PC-3 (cell line): ENCODE measurements at places on chromosomes 1 and 21.

- DNase-seq: no peak
Measured at GRCh38 chr21:37237346-37237745, 29.8 kb downstream of the VPS26C start.

- DNase-seq: peak; percentile 40
Measured at GRCh38 chr1:145983206-145983675, 13.1 kb downstream of the TXNIP start.

- DNase-seq: no peak
Measured at GRCh38 chr1:181592255-181592859, 109.0 kb downstream of the CACNA1E start.

DNA sequence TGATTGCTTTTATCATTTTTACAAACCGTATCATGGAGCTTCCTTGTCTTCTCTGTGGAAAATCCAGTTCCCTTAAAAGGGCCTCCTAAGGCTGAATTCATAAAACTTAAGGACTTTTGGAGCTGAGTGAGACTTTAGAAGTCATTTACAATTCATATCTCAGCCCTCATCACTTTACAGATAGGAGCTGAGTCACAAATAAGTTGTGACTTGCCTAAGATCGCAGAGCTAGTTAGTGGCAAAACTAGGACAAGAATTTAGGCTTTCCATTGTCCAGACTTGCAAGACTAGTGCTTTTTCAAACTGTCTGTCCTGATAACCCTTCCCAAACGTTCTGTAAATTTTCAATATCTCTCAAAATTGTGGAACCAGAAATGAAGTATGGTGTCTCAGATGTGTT lies 37.3 kb downstream of the C1orf21 start:
- DNase-seq: no peak

DNA sequence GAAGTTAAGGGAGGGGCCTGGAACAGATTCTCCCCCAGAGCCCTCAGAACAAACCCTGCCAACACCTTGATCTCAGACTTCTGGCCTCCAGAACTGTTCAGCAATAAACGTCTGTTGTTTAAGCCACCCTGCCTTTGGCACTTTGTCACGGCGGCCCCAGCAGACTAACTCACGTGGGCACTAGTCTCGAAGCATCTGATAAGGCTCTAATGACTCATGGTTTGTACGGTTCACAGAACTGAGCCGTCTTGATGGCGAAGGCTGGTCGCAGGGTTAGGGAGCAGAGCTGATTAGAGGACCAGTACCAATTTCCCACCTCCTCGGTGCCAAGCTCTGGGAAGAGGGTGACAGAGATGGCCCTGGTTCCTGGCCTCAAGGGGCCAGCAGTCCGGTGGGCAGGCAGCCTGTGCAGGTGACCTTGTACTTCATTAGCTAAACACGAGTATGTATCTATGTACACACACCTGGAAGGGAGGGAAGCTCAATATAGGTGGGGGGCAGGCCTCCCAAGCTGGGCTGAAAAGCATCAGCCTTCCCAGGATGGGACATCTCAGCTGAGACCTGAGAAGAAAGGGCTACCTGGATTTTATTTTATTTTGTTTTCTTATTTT lies 112.8 kb downstream of the MRPS6 start:
- DNase-seq: no peak

DNA sequence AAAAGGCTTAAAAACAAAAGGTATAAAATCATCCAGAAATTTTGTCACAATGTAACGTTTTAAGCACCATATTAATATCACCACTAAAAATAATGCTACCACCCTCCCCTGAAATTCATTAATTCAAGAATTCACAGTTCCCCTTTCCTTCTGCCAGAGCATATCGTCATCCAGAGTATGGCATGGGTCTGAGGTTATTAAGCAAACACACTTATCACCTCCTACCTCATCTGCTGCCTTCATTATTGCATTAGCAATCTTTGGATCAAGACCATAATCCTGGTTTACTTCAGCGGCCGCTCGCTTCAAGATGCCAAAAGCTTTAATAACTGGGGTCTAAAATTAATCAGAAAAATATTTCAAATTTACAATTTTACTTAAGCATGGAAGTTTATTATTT lies 6.2 kb downstream of the FH start:
- DNase-seq: no peak

- no peak for DNase-seq
Measured at GRCh38 chr1:153670257-153670858, 435 bp downstream of the ILF2 start.

- DNase-seq: no peak
Measured at GRCh38 chr1:15886611-15887167, 39.2 kb downstream of the SPEN start.

DNA sequence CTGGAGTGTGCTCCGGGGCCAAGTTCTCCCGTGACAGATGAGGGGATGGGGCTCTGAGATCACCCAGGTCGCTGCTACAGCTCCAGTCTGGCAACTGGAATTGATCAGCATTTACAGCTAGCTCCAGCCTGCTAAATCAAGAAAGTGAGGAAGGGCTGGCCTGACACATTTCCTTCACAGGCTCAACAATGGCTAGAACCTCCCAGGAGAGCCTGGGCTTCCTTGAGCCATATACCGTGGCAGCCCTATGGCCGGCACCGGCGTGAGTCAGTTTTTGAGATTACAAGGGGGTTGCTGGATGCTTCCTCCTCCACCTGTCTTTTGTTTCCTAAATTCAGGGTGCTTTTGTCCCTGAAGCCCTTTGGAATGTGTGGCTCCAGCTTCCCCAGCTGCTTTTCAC lies 104.2 kb downstream of the ETS2 start:
- no peak for DNase-seq

DNA sequence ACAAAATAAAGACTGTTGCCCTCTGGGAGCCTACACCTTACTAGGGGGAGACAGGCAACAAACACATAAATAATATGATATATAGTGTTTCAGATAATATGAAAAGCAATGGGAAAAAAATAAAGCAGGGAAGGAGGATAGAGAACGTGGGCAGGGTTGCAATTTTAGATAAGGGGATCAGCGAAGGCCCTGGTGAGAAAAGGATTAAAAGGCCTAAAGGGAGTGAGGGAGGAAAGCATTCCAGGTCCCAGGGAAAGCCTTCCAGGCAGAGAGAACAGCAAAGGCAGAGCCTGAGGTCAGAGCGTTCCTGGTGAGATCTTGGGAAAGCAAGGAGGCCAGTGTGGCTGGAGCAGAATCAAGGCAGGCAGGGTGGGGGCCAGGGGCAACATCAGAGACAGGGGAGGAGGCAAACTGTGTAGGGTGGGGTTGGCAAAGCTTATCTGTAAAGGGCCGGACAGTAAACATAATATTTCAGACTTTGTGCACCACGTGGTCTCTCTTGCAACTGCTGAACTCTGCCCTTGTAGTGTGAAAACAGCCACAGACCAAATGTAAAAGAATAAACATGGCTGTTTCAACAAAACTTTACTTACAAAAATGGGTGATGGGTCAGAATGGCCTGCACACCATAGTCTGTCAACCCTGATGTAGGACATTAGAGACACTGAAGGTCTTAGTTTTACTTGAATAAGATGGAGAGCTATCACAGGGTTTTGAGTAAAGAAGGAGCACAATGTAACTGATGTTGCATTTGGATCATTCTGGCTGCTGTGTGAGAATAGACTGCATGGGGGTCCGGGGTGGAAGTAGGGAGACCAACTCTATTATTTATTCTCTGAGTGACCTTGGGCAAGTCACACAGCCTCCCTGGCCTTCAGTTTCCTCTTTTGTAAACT lies 13.3 kb upstream of the CPT2 start:
- DNase-seq: no peak

DNA sequence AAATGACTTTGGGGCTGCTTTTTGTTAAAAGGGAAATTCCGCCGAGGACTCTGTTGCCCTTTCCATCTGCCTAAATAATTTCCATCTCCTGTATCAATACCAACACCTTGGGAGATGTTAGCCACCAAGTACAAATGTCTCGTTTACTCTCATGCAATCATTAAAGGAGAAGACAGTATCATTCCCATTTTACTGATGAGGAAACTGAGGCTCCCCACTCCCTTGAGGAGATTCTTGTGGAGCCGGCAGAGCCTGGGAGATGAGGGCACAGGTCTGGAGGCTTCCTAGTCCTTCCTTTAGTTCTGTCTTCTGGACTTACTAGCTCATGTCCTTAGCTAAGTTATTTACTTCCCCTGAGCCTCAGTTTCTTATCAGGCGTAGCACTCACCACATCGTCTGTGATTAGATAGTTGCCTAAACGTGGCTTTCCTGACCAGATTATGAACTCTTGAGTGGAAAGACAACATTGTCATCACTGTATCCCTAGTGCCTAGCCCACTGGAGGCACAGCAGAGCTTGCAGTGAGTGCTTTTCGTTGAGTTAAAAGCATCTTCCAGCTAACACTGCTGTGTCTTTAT lies 81.6 kb downstream of the ADSS2 start:
- DNase-seq: no peak

DNA sequence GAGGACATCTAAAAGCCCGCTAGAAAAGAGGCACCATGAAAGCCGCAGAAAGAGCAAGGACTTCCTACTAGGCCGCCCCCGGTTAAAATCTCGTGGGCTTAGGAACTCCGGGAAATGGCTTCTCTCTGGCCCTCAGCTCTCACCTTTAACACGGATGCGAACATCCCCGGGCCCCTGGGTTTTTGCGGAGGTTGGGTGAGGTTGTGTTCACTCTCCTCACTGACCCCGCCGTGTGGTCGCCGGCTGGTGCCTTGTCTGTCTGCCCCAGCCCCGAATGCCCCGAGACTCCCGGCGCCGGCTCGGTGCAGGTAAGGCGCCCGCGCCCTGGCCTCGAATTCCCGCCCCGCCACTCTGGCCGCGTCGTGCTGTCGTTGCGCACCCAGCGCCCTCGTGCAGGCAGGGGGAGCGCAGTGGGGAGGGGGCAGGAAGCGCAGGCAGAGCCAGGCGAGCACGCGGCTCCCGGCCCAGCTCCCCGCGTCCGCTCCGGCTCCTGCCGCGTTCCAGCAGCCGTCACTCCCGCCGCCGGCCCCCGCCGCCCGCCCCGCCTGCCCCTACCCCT lies at the start of gene SHISAL2A:
Gene SHISAL2A, plus strand, starts transcription at position 437 of the 559 bp plus-strand sequence. CDS start 326 bp downstream, outside the sequence.
- no peak for DNase-seq

DNA sequence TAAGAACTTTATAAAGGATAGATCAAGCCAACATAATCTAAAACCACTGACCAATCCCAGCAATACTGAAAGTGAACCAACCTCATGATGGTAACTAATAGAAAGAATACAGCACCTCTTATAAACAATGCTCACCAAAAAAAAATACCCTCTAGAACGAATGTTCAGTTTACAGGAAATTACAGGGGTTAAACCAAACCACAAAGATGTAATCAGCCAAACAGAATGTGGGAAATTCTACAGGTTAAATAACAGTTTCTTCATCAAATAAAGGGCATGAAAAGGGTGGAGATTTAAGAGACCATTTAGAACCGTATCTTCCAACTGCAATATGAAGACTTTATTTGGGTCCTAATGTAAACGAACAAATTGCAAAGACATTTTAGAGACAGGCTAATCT lies 30.4 kb downstream of the ARID4B start:
- no peak for DNase-seq

DNA sequence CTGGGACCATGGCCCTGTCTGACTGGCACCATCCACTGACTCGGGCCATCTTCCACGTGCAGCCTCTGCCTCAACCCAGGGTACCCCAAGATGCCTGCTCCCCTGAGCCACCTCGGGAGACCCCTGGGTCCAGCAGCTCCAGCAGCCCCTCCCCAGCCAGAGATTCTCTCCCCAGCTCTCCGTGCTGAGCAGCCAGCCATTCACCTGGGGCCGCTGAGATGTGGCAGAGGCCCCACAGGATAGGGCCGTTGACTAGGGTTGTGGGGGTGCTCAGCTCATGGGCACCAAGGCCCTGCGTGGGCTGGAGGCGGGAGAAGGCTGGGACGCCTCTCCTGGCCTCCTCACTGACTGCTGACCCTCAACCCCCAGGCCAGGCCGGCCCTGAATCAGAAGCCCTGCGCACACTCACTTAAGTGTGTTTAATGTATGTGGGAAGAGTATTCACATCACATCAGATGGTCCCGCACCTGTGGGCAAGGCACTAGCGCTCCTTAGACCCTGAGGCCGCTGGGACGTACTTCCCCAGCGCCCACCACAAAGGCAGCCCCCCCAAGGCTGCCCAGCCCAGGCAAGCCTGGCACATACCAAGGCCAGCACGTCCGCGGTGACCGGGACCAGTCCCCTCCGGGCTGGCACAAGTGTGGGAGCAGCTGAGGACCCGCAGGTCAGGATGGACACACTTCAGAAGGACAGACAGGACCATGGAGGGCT lies 27.8 kb downstream of the SLC19A1 start:
- DNase-seq: no peak

DNA sequence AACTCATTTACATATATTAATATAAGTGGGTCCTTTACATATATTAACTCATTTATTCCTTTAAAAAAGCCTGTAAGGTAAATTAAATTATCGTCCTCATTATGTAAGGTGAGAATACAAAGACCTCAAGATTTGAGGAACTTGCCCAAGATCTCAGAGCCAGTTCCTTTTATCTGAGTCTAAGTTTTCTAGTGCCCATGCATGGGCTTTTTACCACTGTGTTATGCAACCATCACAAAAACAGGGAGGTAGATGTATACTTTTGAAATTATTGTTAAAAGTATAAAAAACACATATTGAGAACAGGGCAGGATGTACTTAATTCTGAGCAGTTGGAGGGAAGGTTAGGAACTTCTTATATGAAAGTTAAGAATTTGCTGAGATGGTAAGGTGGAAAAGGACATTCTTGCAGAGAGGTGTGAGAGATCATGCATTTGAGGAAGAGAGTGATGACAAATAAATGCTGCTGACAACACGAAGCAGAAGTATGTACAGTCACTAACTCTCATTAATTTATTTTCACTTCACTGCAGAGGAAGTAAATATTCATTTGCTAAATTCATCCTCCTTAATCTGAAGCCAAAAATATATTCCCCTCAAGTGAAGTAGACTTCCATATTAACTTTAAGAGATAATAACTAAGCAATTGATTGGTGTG lies 28.9 kb upstream of the LYPLAL1 start:
- DNase-seq: no peak

DNA sequence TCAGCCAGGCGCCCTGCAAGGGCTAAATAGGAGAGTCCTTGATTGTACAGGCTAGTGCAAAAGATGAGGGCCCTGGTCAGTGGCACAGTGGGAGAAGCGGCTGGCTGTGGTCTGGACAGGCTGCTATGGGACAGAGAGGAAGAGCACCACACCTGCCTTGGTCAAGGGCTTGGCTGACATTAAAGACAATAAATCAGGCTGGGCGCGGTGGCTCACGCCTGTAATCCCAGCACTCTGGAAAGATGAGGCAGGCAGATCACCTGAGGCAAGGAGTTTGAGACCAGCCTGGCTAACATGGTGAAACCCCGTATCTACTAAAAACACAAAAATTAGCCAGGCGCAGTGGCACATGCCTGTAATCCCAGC lies 62.9 kb downstream of the NID1 start:
- DNase-seq: no peak

DNA sequence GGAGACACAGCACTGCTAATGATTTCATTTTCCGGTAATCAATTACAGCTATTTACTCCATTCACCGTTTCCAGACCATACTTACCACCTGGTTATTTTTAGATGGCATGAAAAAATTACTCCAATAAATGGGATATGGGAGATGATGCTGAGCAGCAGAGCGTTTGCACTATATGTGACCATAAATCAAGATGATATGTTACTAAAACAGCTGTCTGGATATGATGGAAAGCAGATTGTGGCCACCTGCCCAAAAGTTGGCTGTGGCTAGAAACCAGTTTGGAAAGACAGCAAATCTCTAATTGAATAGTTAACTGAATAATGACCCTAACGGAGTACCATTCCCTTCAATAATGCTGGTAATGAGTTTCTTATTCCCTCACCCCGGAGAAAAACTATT lies 22.5 kb upstream of the KCTD3 start:
- DNase-seq: no peak
